ENCODE measurements at places on chromosomes 13 and 19.

GRCh38 chr13:111156421-111156820 lies 41.3 kb downstream of the ARHGEF7 start:
- no peak for DNase-seq

DNA sequence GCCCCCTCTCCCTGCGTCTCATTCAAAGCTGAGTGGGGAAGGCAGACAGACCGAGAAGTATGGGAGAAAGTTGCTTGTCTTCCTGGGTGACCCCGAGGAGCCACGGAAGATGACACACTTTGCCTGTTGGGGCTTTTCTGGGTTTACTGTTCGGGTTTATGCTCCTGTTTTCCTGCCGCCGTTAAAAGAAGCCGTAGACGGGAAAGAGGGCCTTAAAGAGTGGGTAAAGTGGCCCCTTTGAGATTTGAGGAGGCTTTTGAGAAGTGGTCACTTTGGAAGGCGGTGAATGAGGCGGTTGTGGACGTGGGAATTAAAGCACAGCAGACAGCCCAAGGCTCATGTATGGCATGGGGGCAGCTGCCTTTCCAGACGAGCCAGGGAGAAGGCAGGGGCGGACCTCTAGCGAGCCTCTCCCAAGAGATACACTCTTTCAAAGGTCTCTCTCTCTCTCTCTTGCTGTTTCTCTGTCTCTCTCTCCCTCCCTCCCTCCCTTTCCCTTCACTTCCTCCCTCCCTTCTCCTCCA lies 493 bp upstream of the LHFPL6 start:
- DNase-seq, result no peak

DNA sequence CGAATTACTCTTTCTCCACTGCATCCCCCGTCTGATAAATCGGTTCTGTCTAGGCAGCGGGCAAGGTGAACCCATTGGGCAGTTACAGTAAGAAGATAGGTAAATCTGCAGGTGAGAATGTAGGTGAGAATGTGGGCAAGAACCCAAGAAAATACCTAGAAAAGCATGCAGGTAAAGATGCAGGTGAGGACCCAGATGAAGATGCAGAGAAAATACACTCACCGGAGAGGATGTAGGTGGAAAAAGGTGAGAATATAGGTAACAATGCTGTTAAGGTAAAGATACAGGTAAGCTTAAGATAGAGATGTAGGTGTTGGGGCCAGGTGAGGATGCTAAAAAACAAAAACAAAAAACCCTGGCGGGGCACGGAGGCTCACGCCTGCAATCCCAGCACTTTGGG lies 6.3 kb upstream of the TNFSF14 start:
- no peak for DNase-seq

- no peak for DNase-seq
Measured at GRCh38 chr13:38693641-38694040, 6.8 kb downstream of the FREM2 start.

GRCh38 chr19:28703400-28703956 lies 509.5 kb downstream of the UQCRFS1 start:
- DNase-seq, result no peak

- DNase-seq, result no peak
Measured at GRCh38 chr13:109152311-109152820, 523.0 kb downstream of the MYO16 start.

GRCh38 chr13:35603593-35604285 lies 127.2 kb upstream of the MAB21L1 start:
- no peak for DNase-seq

DNA sequence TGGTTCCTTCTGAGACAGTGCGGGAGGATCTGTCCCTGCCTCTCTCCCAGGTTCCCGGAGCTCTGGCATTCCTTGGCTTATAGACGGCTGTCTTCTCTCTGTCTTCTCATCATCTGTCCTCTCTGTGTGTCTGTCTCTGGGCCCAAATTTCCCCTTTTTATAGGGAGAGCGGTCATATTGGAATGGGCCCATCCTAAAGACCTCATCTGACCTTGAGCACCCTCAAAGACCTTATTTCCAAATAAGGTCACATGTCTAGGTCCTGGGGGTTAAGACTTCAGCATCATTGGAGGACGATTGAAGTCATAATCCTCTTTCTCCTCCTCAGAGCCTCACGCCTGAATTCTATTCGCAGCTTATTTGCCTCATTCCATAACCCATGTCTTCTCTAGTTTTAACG lies 98.4 kb downstream of the RAB20 start:
- no peak for DNase-seq

DNA sequence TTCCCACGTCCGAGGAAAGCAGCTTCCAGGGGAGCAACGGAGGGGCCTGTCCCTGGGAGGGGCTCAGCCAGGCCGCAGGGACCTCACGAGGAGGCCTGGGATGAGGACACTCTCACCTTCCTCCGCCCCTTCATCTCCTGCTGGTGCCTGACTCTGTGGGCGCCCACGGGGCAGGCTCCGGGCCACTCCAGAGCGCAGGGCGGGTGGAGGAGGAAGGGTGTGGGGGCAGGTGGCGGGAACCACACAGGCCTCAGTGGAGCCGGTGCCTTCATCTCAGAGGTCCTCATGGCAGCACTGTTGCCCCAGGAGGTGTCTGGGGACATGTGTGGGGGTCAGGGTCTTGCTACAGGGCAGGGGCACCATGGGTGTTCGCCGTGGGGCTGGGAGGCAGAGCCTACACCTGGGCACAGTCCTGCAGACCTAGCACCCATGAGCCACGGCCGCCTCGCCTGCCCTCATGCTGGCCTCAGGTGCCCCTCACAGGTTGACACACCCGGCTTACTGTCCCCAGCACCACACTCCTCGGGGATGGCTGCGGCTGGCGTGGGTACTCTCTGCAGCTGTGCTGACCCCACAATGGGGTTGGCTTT lies 10.1 kb upstream of the TMEM255B start:
- no peak for DNase-seq

GRCh38 chr13:21347753-21348318 lies 111.3 kb downstream of the ZDHHC20 start:
- no peak for DNase-seq

GRCh38 chr13:27309967-27310598 lies 39.5 kb downstream of the RASL11A start:
- DNase-seq, result no peak

DNA sequence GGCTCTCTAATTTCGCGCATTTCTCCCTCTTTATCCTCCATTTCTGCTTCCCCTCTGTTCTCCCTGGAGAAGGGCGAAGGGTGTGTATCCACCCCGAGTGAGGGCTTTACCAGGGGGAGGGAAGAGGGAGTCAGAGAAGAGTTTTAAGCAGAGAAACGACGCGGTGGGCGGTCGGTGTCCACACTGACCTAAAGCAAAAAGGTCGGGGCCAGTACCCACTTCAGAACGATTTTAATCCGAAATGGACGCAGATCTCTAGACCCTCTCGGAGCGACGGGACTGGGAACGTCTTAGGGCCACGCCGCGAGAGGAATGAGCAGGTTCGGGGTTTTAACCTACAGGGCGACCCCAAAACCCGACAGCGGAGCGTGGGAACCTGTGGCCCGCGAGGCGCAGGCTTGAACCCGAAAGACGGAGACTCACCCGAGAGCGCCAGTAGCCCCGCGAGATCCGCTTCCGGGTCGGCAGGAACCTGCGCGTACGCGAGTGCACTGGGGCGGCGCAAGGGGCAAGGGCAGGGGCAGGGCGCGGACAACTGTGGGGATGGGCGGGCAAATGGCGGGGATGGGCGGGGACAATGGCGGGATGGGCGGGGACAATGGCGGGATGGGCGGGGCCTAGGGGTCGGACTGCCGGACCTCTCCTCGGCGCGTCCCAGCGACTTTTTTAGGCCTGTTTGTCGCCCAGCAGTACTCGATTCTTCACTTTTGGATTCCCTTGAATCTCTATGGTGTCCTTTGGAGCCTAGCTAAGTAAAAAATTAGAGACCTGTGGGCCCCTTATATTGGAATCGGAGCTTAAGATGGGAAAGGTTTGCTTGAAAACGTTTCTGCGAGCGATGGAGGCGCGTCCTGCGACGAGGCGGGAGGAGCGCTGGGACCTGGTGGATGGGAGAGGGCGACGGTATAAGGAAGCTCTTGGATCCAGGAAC lies at the start of gene ZNF677:
Gene ZNF677, minus strand, starts transcription at position 463 of the 931 bp plus-strand sequence. CDS start 3,323 bp downstream, outside the sequence.
- DNase-seq, result no peak

DNA sequence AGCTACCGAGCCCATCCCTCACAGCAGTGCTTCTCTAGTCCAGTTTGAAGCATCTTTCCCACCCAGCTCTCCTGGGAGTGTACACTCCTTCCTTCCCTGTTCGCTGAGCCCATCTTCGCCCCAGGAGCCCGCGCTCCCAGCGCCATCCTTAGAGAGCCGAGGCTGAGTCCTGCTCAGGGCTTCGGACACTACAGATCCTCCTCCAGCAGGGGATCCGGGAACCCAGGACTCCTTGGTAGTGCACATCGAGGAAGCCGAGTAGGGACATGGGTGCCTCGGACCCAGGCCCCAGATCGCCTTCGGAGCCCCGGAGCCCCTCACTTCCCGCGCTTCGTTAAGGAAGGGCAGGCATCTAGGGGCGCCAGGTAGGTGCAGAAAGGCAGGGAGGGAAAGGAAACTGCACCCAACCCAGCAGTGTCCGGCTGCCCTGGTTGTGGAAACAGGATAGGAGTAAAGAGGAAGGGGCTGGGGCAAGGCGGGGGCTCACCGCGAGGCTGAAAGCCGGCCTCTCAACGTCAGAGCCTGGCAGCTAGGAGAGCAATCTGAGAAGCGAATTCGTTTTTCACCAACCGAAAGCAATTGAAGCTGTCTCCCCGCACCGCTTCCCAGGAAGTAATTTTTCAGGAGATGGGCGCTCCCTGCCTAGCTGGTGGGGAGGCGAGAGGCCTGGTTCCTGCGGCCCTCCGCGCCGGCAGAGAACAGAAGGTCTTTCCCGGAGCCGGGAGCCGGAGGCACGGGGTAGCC lies 1.0 kb downstream of the PDX1 start:
- DNase-seq, result no peak

GRCh38 chr13:35886332-35887114 lies 244.7 kb downstream of the DCLK1 start:
- no peak for DNase-seq

DNA sequence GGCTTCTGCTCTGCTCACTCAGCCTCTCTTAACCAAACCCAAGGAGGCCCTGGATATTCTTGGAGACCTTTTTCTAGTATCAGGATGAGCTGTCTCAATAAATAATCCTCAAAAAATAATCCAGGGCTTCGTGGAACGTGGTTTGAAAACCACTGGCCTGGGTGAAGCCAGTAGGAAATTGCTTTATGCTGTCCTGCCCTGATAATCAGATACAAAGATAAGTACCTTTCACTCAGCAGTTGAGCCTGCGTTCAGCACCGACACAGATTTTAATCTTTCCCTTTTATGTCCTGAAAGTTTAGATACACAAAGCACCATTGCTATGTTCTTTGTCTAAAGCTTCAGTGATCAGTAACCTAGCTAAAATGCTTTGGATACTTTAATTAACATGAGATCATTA lies 460.0 kb downstream of the RFC3 start:
- no peak for DNase-seq

All from NCI-H1048 (cell line).